Activated naive CD8-positive, alpha-beta T cell treated with anti-CD3 and anti-CD28 coated beads, Interleukin-2, amount 10 ng/mL, durations not matched to agents 7 days and 5 days (primary cell): ENCODE measurements at places on chromosomes 5 and 9. TPM values are rescaled to one million over a fixed set of nuclear protein-coding genes. Genes with fewer than 3 reads are reported as not detected.

- DNase-seq, result no peak
Observed at GRCh38 chr5:157778121-157778805, 34.8 kb downstream of the LSM11 start.

The PTCH1 gene
- 21.9 TPM for total RNA-seq

DNA sequence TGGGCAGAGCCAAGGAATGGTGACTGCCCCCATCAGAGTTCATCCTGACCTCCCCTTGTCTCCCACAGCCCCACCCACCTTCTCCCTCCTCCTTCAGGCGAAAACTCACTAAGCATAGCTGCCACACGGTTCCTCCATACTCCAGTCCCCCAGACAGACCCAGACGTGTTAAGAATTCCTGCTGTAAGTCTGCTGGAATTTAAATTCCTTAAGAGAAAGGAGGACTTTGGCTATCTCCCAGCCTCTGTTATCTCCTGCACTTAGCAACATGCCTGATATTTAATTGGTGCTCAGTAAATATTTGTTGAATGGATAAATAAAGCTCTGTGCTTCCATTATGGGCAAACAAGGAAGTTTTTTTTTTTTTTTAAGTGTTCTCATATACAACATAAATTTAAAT, 213.7 kb downstream of the RFK start:
- DNase-seq, result no peak

The PCDHB4 gene
- total RNA-seq, result not detected

- DNase-seq, result no peak
Observed at GRCh38 chr5:128974567-128974966, 9.3 kb downstream of the SLC27A6 start.

The FRMD3 gene
- total RNA-seq, result 1.2 TPM

DNA sequence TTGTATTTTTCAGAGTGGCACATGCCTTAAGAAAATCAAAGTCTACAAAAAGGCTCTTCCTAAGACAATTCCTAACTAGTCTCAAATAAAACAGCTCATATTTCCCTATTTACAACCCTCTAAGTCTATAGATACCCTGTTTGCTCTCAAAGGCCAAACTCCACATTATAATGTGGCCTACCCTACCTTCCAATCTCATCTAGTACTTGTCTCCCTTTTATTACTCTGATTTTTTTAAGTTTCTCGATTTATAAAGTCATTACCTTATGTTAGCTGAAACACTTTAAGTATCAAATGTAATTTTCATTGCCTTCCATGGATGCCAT, 19.4 kb downstream of the KIAA1191 start:
- no peak for DNase-seq

DNA sequence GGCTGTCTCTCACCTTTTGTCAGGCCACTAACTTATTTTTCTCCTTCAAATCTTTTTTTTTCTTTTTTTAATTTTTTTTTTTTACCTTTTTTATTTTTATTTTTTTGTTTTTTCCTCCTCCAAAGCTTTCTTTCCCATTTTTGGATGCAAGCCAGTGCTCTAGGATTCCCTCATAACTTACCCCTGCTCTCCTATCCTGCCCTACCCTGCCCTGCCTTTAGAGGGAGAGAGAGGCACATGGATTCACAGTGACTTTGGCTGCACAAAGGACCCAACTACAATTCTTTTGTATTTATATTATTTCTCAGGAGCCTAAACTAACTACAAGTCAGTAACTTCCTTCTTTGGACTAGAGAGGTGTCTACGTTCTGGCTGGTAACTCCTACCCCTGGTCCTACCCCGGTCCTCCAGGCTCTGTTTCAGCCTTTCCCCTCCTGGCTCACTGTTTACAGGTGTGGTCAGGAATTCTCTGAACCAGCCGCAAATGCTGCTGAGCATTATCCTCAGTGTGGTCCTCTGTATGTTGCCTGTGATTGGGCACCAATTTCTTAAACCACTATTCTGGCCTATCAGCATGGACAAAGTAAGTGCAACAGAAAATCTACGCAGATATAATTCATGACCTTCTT, 8.4 kb upstream of the RUSC2 start:
- DNase-seq, result no peak

DNA sequence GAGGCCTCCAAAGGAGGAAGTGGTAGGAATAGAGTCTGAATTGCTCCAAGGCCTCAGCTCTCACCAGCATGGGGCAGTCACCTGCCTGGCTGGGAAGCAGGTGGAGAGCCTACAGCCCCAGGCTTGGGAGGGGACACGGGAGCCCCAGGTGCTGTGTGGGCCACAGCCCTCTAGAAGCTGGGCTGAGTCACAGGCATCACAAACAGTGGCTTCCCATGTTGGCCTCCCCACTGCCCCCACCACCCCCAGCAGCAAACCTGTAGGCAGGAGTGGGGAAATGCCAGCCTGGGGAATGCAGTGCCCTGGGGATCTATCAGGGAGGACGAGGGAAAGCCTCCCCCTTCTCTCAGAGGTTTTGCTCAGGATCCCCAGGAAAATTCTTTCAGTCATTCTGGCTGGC, 309.6 kb downstream of the SLIT3 start:
- DNase-seq, result no peak

DNA sequence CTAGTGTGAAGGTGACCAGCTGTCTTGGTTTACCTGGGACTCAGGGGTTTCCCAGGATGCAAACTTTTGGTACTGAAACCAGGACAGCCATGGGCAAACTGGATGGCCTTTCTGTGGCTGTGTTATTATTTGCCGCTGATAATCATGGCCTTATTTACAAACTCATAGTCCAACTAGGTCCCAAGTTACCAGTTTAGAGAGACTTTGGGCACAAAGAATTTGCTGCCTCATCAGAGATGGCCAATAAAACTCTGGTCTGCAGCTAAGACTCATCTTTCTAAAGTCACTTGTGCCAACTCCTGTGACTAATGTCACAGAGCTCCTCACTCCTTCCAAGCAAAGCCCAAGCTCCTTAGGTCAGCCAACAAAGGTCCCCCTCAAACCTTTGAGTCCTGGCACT, 47.5 kb upstream of the PLPP6 start:
- no peak for DNase-seq
